ENCODE measurements at places on chromosomes 2 and 18.

DNA sequence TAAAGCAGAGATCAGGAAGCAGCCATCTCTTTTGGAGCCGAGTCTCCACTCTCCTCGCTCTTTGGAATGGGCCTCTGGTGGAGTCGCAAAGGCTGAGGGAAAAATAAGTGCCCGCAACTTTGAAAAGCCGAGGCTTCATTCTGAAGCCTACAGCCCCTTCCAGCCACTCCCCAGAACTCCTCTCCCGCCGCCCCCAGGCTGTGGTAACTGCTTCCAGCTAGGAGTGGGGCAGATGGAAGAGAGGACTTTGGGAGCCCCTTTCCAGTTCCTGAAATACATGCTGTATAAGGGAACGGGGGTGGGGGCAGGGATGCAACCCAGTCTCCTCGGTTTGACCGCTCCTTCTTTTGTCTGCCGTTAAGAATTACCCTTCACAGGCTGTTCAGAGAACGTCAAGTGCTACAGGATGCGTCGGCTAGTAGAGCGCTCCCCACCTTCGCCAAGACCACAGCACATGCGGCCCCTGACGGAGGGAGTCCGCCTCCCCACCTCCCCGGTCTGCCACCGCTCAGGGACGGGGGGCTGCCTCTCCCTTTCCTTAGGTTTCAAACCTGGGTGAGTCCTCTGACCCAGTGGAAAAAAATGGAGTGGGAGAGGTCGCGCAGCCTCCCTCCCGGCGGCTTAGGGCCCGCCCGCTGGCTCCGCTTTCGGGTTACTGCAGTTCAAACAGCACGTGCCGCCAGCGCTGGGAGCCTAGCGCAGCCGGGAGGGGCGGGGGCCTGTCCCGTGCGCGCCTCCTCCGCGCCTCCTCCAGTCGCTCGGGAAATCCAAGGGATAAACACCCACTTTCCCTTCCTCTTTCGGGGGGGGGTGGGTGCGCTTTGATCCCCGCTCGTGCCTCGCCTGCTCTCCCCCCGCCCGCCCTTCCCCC lies 4.9 kb downstream of the CYP26B1 start:
- no peak for DNase-seq

DNA sequence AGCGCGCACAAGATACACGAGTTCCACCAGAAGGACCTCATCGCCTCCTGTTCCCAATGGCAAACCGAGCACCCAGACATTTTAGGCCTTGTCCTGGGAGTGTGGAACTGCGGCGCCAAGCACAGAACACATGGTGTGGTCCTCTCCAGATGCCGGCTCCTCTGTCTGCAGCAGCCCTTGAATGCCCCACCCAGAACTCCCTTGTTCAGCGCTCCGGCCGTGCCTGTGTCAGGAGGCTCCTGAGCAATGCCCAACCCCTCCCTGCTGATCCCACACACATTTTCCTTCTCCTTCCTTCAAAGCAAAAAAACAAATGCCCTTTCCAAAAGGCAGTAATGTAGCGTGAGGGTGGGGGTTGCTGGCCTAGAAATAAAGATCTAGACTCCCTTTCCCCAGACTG lies 89.8 kb downstream of the GFPT1 start:
- no peak for DNase-seq

DNA sequence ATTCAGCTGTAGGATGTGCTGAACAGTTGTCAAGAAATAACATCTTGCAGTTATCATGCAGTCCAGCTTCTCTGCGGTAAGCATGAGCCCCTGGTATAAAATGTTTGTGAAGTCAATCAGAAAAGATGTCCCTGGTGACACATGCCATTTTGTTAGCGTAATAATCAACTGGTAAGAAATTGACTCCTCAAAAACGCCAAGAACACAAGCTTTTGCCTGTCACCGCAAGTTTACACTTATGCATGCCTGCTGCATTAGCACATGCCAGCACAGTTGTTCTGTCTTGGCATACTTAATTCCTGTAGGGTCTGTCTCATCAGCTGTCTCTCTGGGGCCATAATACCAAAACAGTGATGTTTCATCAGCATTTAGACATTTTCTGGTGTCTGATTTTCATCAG lies 524.8 kb upstream of the DSEL start:
- DNase-seq, result no peak

GRCh38 chr2:237774811-237775553 lies 23.6 kb upstream of the RBM44 start:
- DNase-seq, result no peak

DNA sequence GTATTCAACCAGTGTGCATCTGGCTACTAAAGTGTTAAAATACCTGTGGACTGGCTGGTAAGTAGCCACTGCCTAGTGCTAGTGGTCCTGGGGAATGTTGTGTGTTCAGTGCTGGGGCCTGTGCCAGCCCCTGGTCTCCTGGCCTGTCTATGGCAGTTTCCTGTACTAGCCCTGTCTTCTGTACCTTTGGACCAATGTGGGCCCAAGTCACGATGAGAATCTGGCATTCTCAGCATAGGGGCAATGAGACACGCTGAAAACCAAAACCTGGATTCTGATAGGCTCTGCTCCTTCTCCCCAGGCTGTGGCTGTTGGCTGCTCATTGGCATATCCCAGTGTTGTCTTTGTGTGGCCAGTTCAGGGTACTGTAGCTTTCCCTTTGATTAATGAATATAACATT lies 170.4 kb downstream of the PTPRM start:
- no peak for DNase-seq

DNA sequence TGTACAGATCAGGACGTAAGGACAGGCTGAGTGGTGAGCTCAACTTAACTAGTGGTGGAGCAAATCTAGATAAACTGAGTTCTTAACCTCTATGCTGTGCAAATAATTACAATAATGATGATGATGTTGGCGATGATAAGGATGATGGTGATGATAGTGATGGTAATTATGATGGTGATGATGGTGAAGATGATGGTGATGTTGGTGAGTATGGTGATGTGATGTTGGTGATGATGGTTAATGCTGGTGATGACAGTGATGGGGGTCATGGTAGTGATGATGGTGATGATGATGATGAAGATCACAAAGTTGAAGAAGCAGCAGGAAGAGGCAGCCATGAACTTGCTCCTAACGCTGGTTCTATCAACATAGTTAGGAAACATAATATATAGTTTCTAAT lies 38.0 kb upstream of the IMP4 start:
- DNase-seq, result no peak
